Foreskin keratinocyte (primary cell): ENCODE measurements at places on chromosomes 16 and 17. TPM values are rescaled to one million over a fixed set of nuclear protein-coding genes. Genes with fewer than 3 reads are reported as not detected.
A peak's percentile ranks its signal among the peaks of the same experiment; 100 is the strongest.

Gene COPRS
- 71.6 and 75.1 TPM in 2 replicates for polyA plus RNA-seq

Gene RNF112
- polyA plus RNA-seq, result 0.04 and 0.07 TPM in 2 replicates

Gene STXBP4
- polyA plus RNA-seq, result 0.74 and 0.80 TPM in 2 replicates

DNA sequence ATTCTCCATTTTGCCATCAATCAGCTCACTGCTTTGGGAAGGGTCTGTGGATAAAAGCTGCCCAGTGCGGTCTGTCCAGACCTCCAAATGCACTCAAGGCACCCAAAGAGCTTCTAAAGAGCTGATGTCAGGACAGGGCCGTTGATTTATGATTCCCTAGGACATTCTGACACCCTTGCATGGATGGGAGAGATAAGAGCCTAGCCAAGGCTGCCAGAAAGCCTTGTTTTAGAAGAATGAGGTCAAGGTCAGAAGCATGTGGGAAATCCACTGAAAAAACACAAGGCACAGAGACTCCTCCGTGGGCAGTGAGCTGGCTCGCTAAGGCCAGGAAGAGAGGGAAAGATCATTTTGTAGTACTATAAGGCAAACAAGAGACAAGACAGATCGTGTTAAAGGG lies 214.0 kb downstream of the CDH11 start:
- DNase-seq, result no peak

DNA sequence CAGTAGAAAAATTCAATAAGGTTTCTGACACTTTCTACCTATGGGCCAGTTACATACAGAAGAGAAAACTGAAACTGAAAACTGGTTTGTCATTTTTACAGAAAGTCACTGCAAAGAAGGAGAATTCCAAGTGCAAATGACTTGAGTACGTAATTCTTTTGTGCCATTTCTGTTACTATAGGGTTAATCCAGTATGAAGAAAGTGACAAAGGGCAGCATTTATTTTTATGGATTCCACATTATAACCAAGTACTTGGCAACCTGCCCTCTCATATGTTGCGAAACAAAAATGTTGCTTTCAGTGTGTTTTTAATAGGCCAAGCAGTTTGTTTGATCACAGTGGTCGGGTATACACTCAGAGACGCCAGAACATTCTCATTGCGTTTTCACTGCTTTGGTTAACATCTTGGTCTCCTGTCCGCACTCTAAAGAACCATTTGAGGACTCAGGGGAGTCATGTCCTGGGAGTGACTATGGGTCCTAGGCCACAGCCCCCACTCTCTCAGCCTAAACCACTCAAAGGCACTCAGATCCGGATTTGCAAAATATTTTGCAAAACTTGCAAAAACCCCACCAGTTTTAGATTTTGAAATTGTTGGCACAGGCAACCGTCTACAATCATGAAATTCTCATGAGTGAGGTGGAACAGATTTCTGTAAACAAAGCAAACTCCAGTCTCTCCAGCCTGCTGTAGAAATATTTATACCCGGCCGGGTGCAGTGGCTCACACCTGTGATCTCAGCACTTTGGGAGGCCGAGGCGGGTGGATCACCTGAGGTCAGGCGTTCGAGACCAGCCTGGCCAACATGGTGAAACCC lies 15.4 kb upstream of the HELZ start:
- DNase-seq, result peak; percentile 29

- no peak for DNase-seq
Observed at GRCh38 chr16:23296994-23297393, 5.1 kb upstream of the SCNN1B start.

DNA sequence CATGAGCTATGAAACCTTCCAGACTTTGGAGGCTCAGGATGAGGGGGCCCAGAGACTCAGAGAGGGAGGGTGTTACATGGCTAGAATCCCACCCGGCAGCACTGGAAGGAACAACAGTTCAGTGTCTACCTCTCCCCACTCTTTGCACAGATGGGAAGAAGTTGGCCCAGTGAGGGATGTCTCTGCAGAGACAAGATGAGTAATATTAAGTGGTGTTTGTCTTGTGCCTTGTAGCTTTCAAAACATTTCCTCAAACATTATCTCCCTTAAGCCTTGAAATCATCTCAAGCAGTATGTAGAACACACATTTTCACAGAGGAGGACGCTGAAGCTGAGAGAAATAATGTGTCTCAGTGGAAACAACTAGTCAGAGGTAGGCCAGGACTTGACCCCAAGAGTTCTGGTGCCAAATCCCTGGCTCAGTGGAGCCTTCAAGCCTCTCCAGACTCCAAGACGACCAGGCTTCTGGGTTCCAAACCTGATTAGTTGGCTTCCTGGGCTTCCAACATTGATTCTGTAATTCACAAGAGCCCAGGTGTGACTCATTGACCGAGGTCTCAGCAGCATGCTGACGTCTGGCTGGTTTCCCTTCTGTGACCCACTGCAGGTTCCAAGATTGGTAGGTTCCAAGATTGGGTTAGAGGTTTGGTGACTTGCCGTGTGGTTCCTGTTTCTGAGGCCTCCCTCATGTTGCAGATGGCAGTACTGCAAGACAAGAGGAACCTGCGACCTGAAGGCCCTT lies 7.4 kb downstream of the RNF112 start:
- peak; percentile 17 for DNase-seq

DNA sequence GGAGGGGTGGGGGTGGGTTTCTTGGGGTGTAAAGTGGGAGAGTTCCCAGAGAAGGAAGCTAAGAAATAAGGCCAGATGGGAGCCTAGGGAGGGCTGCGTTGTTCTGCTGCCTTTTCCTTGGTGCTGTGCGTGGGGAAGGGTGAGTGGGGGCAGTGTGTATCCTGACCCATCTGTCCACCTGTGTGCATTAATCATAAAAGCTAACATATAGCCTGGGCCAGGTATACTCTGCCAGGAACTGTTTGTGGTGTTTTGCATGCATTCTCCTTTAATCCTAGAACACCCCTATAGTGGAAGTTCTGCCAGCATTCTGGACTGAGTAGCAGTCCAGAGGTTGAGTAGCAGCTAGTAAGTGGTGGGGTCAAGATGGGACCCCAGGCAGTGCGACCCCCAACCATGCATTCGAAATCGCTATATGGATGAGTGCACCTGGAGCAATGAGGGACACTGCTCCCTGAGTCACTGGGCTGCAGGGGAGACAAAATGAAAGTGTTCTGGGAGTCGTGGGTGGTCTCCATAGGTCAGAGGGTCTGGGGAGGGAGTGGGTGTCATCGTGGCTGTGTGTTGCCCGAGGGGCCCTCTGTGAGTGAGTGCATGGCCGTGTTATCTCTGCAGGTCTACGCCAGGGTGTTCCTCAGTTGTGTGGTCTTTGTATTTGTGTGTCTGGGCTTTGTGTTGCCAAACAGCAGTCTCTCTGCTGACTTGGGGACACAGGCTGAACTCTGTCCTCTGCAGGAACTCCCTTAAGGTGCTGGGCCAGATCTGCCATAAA lies 1.3 kb downstream of the ERBB2 start:
- no peak for DNase-seq

DNA sequence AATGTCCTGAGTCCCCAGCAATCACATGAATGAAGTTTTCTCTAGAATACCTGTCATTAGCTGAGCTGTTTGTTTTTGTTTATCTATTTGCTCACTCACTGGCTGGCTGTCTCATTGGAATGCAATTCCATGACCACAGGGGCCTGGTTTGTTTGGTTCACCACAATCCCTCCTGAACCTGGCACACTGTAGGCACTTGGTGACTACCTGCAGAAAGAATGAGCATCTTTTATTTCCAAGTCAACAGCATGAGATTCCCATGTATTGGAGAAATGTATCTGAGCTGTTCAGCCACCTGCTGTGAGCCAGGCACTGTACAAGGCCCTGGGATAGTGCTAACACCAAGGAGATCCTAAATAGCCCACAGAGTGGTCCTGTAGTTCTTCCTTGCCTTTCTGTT lies 345.1 kb downstream of the XYLT1 start:
- DNase-seq, result peak; percentile 36

DNA sequence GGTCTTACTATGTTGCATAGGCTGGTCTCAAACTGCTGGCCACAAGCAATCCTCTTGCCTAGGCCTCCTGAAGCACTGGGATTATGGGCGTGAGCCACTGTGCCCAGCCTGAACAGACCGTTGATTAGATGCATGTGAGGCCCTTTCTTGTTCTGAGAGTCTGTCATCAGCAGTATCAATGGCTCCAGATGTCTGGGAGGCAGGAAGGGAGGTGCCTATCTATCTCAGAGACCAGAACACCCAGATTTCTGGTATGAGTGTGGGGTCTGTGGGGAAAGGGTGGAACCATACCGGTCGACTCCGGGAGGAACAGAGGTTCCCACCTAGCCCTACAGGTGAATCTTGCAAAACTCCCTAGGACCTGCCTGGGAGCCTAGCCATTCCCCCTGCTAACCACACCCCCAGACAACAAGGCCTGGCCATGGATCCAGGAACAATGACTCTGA lies 71.7 kb downstream of the PRKCB start:
- DNase-seq, result no peak

GRCh38 chr16:89026121-89026612 lies 49.2 kb upstream of the CBFA2T3 start:
- peak; percentile 30 for DNase-seq

DNA sequence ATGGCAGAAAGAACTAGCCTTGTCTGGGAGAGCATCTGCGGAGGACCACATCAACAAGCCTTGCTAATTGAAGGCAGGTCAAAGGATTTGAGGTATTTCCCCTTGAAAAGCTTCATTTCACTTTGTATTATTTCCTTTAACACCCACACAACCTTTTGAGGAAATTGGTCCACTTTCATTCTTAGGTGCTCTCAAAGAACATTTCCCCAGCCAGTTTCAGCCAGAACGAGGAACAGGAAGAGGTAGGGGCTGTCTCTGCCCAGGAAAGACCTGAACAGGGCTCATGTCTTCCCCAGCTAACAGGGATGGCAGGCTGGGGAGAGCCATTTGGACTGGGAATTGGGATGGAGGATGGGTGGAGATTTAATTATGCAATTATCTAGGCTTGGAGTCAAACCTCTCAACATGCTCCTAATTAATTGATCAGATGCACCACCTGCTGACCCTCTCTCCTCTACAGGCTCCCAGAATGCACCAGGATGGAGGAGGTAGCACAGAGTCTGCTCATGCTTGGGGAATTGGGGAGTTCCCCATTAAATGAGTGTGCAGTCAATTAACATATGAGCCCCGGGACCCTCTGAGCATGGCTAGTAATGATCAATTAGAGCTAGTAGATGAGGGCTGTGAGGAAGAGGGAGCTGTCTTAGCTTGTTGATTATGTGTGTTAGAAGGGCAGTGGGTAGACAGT lies 84.6 kb downstream of the GP2 start:
- no peak for DNase-seq
